NCI-H345 (cell line): ENCODE measurements at places on chromosomes 1 and 21.

DNA sequence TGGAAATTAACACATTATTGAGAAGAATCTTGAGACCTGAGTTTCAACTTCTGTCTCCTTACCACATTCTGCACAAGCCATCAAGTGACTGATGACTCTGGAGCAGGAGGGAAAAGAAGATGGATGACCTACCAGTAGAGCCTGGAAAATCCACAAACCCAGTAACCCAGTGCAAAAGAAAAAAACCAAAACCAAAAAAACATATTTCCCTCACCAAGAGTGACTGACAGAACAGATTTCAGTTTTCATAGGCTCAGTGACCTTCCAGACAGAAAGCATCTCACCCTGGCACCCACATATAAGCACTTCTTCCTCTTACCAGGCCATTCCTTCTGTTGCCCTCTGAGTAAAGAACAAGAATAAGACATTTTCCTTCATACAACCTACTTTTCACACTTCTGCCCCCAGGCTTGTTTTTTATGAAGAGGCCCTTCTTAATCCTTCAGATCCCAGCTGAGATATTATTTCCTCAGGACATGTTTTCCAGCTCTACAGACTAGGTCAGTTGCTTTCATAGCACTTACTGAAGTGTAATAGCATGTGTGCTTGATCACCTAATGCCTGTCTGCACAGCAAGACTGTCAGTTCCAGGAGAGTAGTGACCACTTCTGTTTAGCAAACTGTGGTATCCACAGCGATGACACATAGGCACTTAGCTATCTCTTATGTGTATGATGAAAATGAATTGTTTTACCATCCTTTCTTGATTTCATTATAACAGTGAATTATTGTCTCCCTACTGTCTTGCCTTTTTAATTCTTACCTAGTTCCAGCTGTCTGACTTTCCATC, 4.0 kb downstream of the TSACC start:
- DNase-seq: no peak

GRCh38 chr1:192065087-192065486, 93.2 kb upstream of the RGS18 start:
- DNase-seq: no peak

GRCh38 chr1:170495006-170495405, 37.0 kb upstream of the GORAB start:
- no peak for DNase-seq

- peak; percentile 68 for DNase-seq
Measured at GRCh38 chr21:41482301-41482700, 25.7 kb downstream of the TMPRSS2 start.

- no peak for DNase-seq
Measured at GRCh38 chr1:88799491-88799890, 91.9 kb downstream of the GTF2B start.
